ENCODE measurements at places on chromosomes 2 and 18.

GRCh38 chr2:166158546-166158945 lies 30.7 kb upstream of the SCN1A start:
- no peak for DNase-seq

- no peak for DNase-seq
Observed at GRCh38 chr2:100976645-100977391, 25.3 kb upstream of the RPL31 start.

DNA sequence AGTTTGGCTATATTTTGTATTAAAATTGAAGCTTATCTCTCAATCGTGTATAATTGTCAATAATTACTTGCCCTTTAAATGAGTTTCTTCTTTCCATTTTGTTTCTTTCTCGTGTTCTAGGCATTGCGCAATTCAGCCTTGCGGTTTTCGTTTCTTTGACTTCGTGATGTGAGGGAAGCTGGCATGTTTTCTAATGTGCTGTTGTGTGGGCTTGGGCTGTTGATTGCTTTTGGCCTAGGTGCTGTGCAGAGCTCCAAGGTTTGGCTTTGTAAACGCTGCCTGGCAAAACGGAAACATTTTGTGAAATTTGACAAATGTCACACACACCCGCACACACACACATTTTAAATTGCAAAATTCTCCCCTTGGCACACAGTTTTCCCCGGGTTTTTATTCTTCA lies 242.6 kb upstream of the TCF4 start:
- no peak for DNase-seq

DNA sequence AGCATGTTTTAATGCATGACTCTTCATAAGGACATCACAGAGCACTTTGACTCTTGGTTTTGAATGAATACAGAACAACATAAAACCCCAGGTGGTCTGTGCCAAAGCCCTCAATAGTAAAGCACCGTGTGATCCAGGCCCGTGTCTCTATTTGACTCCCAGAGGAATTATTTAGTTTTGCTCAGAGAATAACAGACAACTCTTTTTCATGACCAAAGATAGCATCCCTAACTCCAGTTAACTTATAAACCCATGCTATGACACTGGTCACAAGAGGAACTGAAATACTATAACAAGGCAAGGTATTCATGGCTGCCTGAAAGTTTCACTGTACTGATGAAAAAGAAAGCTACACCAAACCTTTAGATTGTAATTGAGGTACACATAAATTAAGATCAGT lies 128.4 kb downstream of the IKZF2 start:
- no peak for DNase-seq

DNA sequence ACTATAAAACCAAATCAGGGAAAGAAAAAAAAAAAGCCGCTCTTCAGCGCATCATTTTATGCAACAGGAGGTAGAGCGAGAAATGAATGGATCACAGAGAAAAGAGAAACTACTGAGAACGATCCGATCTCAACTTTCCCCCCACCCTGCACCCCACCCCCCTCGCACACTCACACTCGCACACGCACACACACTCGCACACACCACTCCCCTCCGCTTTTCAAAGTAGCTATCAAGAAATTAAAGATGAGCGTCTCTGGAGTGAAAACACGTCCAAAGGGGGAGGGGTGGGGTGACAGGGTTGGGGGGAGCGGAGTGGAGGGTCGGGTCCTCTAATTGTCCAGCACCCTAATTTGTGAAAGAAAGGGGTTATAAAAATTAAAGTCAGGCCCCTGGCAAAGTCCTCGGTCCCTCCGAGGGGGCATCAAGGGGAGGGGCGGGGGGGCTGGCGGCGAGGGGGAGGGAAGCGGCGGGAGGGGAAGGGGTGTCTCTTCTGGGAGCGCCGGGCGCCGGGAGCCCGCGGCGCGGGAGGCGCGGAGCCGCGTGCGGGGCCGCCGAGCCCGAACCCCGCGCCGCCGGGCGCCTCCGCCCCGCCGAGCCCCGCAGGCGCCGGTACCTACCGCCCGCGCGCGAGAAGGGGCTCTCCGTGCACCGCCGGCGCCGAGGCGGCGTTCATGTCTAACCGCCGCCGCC lies 428 bp downstream of the TCF4 start:
- DNase-seq, result no peak

DNA sequence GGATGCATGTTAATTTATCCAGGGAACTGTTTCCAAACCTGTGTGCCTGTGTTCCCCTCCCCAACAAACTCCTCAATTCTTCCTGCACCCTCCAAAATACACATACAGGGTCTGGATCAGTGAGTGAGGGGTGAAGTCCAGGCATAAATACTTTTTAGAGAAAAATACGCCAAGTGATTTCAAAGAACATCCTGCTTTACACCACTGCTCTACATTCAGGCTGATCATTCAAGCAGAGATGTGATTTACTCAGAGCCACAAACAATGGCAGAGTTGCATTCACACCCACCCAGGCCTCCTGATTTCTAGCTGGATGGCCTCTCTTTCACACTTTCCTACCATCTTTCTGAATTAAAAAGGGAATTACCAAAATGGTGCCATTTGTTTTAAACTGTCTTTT lies 289.5 kb upstream of the SLC14A2 start:
- DNase-seq, result no peak

GRCh38 chr18:55236150-55236931 lies 277.1 kb upstream of the CCDC68 start:
- no peak for DNase-seq

DNA sequence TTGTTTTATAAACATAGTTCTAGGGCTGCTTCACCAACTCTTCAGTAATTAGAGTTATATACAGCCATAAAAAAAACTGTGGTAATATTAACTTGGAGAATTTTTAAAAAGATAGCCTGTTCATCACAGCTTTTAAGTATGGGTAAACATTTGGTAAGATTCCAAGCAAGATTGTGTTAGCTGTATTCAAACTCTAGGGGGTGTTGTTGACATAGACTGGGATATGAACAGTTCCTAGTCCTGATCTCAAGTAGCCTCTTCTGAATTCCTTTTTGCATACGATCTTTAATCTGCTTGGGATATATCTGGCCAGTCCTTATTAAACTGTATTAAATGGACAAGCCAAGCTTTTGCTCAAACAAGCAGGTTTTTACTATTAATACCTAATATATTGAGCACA lies 13.4 kb downstream of the NOP58 start:
- no peak for DNase-seq

DNA sequence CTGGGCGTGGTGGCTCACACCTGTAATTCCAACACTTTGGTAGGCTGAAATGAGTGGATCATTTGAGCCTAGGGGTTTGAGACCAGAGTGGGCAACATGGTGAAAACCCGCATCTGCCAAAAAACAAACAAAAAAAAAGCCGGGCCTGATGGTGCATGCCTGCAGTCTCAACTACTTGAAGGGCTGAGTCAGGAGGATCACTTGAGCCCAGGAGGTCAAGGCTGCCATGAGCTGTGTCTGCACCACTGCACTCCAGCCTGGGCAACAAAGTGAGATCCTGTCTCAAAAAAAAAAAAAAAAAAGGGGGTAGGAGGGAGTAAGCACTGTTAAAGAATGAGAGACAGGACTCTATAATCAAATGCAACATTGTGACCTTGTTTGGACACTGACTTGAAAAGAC lies 54.6 kb downstream of the HDLBP start:
- no peak for DNase-seq

- no peak for DNase-seq
Observed at GRCh38 chr2:60356346-60356745, 197.1 kb downstream of the BCL11A start.

GRCh38 chr2:40955042-40955441 lies 503.2 kb upstream of the SLC8A1 start:
- no peak for DNase-seq

DNA sequence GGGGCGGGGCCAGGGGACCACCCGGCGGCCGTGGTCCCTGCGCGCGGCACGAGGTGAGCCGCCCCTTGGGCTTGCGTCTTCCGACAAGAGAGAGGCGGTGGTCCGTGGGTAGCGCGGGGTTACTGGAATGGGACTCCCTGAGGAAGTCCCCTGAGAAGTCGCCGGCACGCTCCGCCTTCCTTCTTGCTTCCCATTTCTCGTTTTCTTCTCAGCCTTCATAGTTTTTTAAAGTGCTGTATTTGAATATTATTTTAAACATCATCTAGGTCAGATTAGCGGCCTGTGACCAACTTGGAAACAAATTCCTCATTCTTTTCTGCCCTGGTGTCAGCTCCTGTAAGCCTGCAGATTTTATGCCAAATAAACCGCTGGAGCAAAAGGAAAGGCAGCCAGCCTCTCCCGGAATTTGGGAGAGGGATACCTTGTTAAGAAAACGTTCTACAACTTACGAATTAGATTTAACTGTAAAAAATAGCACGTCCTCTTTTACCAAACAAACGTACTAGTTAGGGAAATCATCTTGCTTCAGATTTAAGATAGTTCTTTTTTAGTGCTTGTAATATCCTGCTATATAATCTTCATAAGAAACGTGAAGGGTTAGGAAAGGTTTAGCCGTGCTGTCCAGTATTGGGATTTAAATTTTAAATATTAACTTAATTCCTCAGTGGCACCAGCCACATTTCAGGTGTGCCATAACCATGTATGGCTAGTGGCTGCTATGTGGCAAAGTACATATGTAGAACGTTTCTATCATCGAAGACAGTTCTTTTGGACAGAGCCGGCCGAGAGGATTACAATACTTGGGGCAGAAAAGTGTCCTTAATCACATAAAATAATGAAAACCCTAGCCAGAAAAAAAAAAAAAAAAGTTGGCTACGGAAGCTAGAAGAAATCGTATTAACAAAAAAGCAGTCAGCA lies 628 bp upstream of the PTPN2 start:
- DNase-seq, result no peak

- DNase-seq, result no peak
Observed at GRCh38 chr2:239533569-239534316, 132.9 kb upstream of the HDAC4 start.

DNA sequence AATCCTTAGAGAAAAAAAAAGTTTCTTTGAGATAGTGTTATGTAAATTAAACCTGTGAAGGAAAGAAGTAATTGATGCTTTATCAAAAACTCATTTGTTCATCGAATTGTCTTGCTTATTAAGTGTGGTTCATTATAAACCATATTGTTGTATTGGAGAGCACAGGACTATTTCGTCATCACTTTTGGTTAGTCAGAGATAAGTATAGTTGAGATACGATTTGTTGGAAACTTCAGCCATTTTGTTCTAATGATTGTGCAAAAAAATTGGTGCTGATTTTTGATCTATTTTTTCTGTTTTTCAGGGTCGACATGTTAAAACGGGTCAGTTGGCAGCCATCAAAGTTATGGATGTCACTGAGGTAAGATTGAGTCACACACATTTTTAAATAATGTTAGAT lies 92.9 kb downstream of the MAP4K4 start:
- DNase-seq, result no peak

DNA sequence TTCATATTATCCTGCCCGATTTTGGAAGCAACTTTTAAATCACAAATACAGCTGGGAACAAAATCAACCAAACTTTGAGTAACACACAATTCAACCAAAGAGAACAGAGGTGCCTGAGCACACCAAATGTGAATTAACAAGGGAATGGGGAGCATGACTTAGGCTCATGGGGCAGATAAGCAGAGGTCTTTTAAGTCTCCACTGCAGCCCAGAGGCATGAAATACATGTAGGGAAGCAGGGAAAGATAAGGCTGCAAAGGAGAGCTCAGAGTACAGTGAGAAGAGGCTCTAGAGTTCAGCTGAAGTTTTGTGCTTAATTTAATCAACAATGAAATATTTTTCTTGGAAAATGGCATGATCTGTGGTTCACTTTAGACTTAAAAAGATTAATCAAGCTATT lies 49.0 kb downstream of the CYTIP start:
- DNase-seq, result no peak

GRCh38 chr18:24219561-24220317 lies 80.9 kb downstream of the CABYR start:
- DNase-seq, result no peak

DNA sequence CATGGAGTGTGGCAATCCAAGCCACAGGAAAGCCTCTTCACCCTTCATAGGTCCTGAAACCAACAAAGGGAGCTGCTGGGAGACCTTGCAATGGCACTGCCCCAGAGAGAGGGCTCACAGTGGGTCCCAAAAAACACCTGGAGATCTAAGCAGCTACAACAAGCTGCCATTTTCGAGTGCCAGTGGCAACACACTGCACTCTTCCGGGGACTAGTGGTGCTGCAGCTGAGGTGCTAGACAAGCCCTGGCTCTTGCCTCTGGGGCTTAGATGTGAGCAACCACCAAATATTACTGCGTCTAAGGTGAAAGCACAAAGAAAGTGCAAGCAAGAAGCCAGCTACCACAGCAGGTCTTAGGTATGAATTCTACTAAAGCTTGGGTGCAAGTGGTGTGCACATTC lies 192.9 kb downstream of the NOL4 start:
- no peak for DNase-seq

GRCh38 chr2:28276076-28276618 lies 116.5 kb upstream of the FOSL2 start:
- DNase-seq, result no peak

- DNase-seq, result no peak
Observed at GRCh38 chr2:118580651-118581050, 266.8 kb downstream of the EN1 start.

- DNase-seq, result no peak
Observed at GRCh38 chr2:241877197-241877685, 7.7 kb downstream of the RTP5 start.

GRCh38 chr2:102025583-102026267 lies 34.0 kb downstream of the IL1R2 start:
- DNase-seq, result no peak

- no peak for DNase-seq
Observed at GRCh38 chr18:57843386-57843785, 40.3 kb upstream of the ATP8B1 start.

DNA sequence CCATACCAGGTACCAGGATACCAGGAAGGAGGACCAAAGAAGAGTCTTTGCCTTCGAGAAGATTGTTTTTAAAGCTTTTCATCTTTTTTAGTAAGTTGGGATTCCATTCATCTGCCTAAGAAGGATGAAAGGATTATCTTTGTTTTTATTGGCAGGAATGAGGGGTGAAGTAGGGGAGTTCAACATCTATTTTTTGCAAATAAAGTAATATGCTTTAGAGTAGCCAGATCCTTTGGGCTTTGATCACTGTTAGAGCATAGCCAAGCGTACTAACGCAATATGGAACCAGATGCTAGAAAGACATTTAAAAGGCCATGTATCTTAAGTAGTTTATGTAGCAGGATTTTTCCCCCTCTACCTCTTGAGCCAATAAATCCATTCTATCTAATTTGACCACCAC lies 133.0 kb downstream of the PRPF40A start:
- DNase-seq, result no peak

GRCh38 chr2:72897785-72898584 lies 10.8 kb downstream of the SPR start:
- DNase-seq, result no peak

- DNase-seq, result no peak
Observed at GRCh38 chr2:165941827-165942226, 11.7 kb downstream of the TTC21B start.
